ENCODE measurements at places on chromosomes 11 and 22.

GRCh38 chr11:45906096-45906682 is 882 bp downstream of the FREY1 start:
- DNase-seq = no peak

DNA sequence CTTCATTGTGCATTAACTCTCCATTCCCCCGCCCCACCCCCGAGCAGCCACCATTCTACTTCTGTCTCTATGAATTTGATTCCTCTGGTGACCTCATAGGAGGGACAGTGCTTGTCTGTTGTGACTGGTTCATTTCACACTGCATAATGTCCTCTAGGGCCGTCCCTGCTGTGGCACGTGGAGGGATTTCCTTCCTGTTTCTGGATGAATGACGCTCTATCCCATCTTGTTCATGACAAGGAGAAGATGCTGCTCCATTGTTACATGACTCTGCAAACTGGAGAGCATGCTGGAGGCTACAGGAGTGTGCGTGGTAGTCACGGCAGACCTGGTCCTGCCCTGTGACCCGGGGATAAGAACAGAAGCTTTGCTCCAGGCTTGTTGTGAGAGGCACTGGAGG is 61.3 kb downstream of the RTL6 start:
- no peak for DNase-seq

- DNase-seq = no peak
Observed at GRCh38 chr22:25654676-25655075, 87.3 kb upstream of the MYO18B start.

- DNase-seq = no peak
Observed at GRCh38 chr11:69344570-69345145, 50.7 kb downstream of the MYEOV start.

DNA sequence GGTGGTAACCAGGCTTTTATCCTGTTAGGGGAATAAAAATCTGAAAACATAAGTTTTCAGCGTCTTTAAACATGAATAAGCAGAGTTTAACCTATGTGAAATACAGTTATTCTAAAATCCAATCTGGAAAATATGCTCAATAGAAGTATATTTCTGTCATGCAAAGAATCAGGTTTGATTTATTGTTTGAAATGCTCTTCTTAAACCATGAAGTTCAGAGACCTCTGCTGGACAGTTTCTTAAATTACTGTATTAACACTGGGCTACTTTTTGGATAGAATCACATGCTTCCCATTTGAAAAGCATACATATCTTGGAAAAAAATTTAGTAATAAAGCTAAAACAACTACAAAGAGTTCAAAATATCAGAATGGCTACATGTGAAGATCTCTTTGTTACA is 25.4 kb downstream of the APIP start:
- no peak for DNase-seq

GRCh38 chr22:42792909-42793847 is 63.9 kb downstream of the ARFGAP3 start:
- no peak for DNase-seq

DNA sequence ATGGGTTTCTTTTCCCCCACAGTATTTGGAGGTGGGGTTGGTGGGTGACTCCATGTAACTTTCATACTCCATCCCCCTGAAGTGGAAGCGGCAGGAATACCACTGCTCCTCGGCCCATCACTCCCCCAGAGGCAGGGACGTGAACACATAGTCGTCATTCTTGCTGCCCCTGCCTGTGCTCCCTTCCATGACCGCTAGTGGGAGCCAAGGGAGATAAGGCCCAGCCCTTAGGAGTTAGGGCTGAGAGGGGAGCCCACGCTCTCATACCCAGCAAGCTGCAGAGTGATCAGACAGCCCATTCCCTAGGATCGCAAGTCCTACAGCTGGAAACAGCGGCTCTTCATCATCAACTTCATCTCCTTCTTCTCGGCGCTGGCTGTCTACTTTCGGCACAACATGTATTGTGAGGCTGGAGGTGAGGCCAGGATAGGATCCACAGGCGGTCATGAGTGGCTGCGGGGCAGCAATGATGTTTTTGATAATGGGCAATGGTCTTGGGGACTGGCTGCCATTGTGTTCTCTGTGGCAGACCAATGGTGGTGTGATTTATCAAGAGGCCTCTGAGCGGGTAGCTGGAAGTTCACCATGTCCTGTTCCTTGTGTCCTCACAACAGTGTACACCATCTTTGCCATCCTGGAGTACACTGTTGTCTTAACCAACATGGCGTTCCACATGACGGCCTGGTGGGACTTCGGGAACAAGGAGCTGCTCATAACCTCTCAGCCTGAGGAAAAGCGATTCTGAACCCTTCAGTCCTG is 15.9 kb downstream of the RHOG start:
- peak; percentile 7 for DNase-seq

DNA sequence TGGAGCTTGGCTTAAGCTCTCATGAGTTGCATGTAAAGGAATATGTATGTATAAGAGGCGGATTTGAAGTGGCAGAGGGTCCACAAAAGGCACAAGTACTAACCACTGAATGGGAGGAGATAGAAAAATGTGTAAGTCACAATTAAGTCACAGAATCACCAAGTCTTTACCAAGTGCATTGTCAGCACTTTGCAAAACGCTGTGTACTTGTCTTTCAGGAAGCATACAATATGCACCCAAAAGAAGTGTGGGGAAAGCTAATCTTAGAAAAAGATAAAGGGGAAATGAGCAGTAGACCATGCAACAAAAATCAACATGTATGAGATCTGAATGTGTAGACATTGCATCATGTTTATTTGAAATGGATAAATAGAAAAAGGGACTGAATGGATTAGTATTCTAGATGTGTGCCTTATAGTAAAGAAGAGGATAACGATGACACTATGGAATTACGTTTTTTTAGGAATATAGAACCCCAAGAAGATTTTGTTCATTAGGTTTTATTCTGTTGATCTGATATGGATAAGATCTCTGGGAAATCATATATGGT is 4.5 kb downstream of the CNTF start:
- no peak for DNase-seq

- no peak for DNase-seq
Observed at GRCh38 chr11:15374418-15374817, 259.7 kb downstream of the INSC start.

DNA sequence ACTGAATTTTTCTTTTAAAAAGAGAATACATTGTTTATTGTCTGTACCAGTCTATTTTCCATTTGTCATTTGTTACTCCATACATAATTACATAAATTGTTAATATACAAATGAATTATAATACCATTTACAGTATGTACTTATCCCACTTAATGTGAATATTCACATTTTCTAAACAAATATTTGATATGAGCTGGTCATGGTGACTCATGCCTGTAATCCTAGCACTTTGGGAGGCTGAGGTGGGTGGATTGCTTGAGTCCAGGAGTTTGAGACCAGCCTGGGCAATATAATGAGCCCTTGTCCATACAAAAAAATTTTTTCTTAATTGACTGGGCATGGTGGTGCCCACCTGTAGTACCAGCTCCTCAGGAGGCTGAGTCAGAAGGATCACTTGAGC is 6.8 kb downstream of the SC5D start:
- no peak for DNase-seq

GRCh38 chr11:132238331-132238866 is 868.0 kb downstream of the NTM start:
- no peak for DNase-seq

DNA sequence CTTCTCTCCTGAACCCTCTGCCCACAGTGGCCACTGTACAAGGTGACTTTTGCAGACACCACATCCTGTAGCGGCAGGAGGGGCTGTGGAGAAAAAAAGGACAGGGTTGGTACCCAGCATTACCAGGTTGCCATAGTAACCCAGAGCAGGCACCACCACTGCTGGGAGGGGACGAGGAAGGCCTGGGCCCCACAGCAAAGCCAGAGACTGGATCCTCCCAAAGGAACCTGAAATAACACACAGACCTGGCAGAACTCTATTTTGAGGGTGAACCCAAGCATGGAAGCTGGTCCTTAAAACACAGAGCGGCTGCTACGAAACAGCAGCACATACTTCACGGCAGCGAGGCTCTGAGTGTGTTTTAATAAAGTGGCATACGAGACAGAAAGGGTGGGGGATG is 380.6 kb downstream of the CTTN start:
- no peak for DNase-seq

GRCh38 chr11:69030301-69030700 is 17.3 kb upstream of the MRGPRF start:
- DNase-seq = no peak

DNA sequence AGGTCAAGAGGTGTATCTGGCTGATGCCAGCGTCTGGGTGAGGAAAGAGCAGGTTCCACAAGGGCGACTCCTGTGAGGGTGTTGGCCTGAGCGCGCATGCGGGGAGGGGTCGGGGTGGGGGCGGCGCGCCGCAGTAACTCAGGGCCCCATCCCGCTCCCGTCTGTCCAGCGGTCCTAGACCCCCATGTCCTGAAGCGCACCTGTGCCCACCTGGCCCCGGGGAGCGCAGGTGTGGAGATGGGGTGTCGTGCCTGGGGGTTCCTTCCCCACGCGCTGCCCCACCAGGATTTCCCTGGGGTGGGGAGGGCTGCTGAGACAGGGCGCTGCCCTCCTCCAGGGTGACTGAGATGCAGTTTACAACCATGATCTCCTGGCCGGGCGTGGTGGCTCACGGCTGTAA is 20.9 kb downstream of the RNH1 start:
- DNase-seq = no peak

DNA sequence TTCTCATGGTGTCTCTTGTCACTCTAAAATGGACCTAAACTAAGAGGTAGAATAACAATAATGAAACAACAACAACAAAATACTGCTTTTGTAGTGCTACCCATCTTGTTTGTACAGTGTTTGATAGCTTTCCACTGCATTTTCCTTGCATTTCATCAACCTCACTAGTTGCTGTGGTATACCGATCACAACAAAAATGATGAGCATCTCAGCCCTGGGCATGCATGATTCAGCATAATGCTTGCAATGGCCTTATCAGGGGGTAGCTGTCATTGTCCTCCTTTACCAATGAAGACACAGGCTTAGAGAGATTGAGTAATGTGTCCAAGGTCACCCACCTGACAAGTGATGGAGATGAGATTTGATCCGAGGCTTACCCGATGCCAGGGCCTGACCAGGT is 682.5 kb downstream of the NTM start:
- no peak for DNase-seq

GRCh38 chr11:64893194-64894069 is 15.0 kb upstream of the EHD1 start:
- DNase-seq = no peak

- no peak for DNase-seq
Observed at GRCh38 chr11:12754582-12755234, 80.5 kb downstream of the TEAD1 start.

- DNase-seq = no peak
Observed at GRCh38 chr11:98455500-98456307, 565.0 kb upstream of the CNTN5 start.

- no peak for DNase-seq
Observed at GRCh38 chr22:30140414-30140813, 60.1 kb downstream of the HORMAD2 start.

DNA sequence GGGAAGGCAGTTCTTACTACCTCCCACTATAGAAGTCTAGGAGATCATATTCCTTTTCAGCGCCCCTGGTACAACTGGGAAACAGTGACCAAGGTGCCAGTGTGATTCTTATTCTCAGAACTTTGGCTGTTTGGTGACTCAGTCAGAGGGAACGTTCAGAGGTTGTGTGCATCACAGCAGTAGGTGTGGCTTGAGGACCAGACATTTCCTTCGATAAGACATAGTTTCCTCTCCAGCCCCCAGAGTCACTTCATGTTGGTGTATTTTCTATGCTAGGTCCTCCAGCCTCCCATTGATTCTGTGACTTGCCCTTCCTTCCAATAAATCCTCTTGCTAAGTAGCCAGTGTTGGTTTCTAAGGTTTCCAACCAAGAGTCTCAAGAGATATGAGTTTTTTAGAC is 171.9 kb upstream of the MPPED2 start:
- DNase-seq = no peak

- no peak for DNase-seq
Observed at GRCh38 chr22:24525416-24526037, 29.4 kb downstream of the GUCD1 start.

DNA sequence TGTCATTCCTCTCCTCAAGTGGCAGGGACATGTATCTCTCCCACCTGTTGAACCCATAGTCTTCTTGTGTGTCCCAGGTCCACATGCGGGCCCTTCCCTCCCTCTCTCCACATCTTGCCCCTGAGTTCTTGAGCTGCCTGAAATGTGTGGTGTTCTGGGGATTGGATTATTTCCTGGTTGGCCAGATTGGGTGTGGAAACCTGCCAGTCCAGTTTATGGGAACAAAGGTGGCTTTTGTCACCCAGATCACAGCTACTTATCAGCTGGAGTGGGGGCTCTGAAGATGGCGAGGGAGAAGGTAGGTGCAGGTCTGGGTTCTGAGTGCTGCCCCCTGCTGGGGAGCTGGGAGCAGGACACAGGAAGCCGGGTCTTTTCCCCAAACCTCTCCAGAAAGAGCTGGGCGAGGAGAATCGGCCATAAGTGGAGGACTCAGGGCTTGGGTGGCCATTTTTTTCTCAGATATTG is 14.2 kb downstream of the DTX4 start:
- DNase-seq = no peak

DNA sequence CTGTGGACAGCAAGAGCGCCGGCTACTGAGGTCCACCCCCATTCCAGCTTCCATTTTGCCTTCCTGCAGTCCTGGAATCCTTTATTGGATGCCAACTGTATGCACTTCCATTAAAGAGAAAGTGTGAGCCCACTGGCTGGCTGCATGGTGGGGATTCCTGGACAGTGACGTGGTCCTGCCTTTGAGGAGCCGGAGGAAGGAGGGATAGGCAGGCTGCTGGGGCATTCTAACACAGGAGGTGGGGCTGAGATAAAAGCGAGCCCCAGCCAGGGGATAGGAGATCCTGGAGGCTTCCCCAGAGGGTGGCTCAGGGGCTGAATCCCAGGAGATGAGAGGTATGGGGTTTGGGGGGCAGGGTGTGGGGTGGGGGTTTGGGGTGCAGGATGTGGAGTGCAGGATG is 984.7 kb downstream of the BRD1 start:
- no peak for DNase-seq

- DNase-seq = no peak
Observed at GRCh38 chr22:46002757-46003270, 25.9 kb upstream of the WNT7B start.

DNA sequence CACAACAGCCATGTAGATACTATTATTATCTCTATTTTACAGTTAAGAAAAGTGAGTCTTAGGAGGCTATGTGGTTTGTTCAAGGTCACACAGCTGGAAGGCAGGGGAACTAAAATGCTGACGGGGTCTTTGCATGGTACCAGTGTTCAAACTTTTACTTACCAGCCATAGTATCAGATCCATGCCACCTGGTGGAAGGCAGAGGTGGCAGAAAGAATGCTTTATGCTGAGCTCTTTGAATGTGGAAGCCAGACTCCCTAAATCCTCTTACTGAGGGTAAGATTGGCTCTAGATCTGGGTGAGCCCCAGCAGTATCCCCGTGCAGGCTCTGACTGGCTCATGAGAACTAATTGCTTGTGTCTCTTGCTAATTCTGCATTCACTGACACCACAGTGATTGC is 54.3 kb upstream of the NAV2 start:
- DNase-seq = no peak

All from SIG-M5 (cell line).